ENCODE measurements at places on chromosomes 3 and 15. TPM values are rescaled to one million over a fixed set of nuclear protein-coding genes. Genes with fewer than 3 reads are reported as not detected.

Gene EOGT
- total RNA-seq, result 43.2 TPM

Gene ACOX2
- 0.91 TPM for total RNA-seq

Gene SI
- not detected for total RNA-seq

Gene CADM2
- total RNA-seq, result 1.8 TPM

Gene CIDEC
- total RNA-seq, result 0.26 TPM
